Dorsolateral prefrontal cortex (tissue), 122 donors: ENCODE measurements at places on chromosomes 3 and 15.
A peak's percentile ranks its signal among the peaks of the same experiment; 100 is the strongest.

GRCh38 chr3:134267996-134268395 lies 17.3 kb upstream of the RYK start:
- no peak for DNase-seq

- no peak for DNase-seq
Measured at GRCh38 chr3:24336101-24336500, 158.5 kb downstream of the THRB start.

GRCh38 chr15:57355259-57355658 lies 21.0 kb upstream of the CGNL1 start:
- DNase-seq, result no peak

DNA sequence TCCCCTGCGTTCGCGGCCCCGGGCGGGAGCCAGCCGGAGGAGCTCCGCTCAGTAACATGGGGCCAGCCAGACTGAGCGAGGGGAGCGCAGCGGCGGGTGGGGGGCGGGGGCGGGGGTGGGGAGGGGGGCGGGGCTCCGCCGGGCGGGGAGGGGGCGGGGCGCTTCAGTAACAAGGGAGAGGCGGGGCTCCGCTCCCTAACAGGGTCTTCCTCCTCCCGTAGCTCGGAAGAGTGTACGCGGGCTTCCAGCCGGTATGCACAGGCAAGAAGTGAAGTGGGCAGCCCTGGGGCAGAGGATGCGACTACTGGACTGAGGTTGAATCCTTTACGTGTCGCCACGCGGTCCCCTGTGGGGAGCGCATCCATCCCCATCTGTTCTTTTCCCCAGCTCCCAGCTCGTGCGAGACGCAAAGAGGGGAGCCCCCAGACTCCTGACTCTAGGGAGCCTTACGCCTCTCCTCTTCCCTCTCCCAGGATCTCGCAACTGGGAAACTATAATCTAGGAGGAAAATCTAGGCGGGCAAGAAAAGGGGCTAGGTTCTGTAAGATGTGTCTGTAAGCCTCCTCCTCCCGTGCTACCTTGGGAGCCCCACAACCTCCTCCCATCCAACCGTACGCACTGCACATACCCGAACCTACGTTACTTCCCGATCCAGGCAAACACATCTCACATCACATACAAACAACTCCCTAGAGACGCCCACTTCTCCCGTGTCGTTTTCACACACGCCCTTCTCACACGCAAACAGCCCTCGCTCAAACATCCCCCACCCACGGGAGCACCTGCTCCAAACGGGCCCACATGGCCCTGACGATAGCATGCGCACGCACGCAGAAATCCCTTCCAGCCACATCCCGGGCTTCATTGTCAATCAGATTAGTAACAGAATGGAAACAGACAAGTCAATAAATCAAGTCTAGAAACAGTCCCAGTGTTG lies at the start of gene SHF:
Gene SHF, minus strand, starts transcription at position 73 of the 937 bp plus-strand sequence. Its CDS starts 15 bp downstream, at position 58.
- peak; percentile 66 for DNase-seq

GRCh38 chr3:70150599-70150998 lies 151.1 kb downstream of the SAMMSON start:
- DNase-seq, result no peak

GRCh38 chr3:66582721-66583423 lies 82.0 kb upstream of the LRIG1 start:
- no peak for DNase-seq
